Hypothalamus (tissue), 51 donors: ENCODE measurements at places on chromosomes 7 and 10.

DNA sequence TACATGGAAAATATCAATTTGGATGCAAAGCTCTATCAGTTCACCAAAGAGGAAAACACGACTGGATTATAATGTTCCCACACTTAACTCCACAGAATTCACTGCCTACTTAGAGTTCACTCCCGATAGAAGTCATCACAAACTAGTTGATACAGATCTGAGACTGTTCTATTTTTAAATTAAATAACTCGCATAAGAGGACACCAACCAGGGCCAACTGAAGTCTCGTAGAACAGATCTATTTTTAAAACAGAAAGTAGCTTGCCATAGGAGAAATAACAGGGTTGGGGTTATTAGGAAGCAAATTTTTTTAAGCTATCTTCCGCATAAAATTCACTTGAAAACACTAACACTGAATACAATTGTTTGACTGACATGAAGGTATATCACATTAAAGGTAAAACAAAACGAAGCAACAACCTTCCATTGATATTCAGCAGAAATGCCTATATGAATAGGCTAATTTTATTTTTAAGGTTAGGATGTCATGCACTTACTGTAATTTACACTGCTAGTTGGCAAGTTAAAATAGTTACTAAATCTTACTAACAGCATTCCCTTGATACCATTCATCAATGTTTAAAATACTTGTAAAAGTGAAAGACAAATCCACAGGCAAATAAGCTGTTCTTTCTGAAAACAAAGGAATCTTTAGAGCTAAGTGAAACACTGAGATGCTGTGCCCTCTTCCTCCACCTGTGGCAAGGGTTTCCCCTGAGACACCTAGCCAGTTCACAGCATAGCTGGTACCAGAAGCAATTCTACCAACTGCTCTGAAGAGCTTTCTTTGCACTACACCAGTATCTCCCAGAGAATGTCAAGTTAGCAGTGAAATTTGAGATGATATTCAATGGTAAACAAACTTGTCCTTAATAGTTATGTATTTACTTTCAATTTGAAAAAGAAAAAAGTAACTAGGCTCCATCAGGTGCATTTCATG lies 186.7 kb upstream of the ANK3 start:
- no peak for DNase-seq

DNA sequence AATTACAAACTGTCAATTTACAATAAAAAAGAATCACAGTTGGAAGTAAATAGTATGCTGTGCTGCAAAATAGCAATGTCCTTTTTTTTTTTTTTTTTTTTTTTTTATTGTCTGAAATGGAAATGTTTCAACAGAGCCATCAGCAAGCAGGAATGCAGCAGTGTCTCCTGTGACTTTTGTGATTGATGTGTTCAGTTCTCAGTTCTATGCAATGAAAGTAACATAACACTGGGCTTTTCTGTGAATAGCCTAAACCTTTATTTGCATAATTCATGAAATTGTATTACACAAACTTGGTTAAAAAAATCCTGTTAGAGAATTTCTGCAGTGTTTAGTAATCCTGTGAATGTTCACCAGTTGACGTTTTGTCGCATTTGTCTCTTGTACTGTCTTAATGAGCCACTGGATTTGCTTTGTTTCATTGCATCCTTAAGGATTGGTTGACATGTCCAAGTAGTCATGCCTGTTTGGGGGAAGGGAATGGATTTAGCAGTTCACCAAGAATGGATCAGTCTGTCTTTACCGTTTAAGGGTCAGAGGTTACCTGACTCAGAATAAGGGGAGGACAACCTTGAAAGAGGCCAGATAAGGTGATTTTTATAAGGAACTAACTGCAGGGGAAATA lies 192.7 kb downstream of the MLLT10 start:
- DNase-seq: no peak

DNA sequence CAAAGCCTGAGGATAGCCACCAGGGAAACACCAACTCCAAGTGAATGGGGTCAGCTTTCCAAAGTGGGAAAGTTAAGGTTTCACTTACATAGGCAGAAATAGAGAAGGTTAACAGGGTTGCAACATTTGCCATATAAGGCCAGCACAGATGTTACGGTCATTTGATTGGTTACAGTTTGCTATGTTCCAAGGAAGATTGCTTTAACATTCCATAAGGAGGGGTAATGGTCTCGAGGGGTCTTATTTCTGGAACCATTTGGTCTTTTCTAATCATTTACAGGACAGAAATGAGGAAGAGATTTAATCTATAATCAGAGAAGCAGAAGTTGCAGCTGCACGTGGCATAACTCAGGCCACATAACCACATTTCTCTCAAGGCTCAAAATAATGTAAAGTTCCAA lies 679.4 kb upstream of the C7orf33 start:
- DNase-seq: no peak

- DNase-seq: no peak
Measured at GRCh38 chr10:124599588-124600050, 138.0 kb downstream of the LHPP start.

- DNase-seq: no peak
Measured at GRCh38 chr7:2807845-2808772, 36.0 kb downstream of the GNA12 start.

DNA sequence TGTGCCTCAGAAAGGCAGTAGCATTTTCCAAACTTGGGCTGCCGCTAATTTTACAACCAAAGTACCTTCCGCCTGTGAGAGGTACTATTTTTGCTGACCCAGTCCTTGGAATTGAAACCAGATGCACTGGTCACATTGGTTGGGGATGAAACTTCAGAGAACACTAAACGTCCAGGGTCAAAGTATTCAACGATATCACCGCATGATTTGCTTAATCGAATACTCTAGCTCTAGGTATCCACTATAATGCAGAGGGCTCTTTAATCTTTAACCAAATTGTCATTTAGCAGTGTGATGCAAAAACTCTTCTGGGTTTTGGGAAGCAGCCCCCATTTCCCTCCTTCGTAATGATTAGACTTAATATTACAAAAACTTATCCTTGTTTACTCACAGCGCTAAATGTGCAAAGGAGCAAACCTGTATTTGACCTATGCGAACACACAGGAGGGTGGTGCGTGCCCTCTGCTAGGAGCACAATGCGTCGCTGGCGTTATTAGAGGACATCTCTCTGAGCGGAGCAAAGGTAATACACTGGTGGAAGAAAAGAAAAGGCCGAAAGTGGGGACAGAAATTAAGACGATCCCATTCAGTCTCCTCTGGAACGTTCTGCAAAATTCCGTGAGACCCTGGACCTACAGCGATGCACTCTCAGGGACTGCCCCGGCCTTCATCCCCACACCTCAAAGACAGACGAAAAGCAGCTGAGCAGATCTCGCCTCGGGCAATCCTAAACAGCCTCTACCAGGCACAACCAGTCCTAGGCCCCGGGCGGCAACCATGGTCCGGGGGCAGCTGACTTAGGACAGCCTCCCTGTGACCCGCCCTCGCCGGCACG lies 916 bp upstream of the EEPD1 start:
- no peak for DNase-seq

- DNase-seq: no peak
Measured at GRCh38 chr10:69367469-69367868, 49.2 kb downstream of the TACR2 start.

DNA sequence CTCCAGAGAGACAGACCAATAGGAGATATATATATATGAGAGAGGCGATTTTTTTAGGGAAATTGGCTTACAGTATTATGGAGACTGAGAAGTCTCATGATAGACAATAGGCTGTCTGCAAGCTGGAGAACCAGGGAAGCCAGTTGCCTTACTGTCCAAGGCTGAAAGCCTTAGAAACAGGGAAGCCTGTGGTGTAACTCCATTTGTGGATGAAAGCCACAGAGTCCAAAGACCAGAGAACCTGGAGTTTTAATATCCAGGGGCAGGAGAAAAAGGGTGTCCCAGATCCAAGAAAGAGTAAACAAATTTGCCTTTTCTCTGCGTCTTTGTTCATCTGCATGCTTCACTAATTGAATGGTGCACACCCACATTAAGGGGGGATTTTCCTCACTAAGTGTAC lies 71.6 kb upstream of the TEX47 start:
- DNase-seq: no peak

DNA sequence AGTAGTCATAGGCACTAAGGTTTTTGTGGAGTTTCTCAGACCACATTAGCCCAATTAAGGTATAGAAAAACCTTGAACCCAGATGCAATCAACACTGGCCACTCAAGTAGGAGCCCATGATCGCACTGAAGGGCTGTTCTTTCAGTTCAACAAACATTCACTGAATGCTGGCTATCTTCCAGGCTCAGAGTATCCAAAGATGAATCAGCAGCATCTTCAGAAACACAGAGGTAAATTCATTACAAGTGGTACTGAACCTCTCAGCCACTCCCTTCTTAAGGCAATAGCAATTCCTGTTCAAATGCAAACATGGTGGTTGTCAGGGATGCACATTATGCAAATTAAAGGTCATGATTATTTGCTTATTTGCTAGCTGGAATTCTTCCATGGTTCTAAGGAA lies 17.1 kb downstream of the KCNK18 start:
- DNase-seq: no peak

- DNase-seq: no peak
Measured at GRCh38 chr10:7969623-7970022, 84.9 kb upstream of the GATA3 start.

- DNase-seq: no peak
Measured at GRCh38 chr7:137196648-137197047, 146.9 kb downstream of the PTN start.

- DNase-seq: no peak
Measured at GRCh38 chr10:116141246-116141645, 131.8 kb downstream of the GFRA1 start.

- no peak for DNase-seq
Measured at GRCh38 chr7:95429241-95429990, 5.4 kb downstream of the PON2 start.

GRCh38 chr7:75662579-75663301 lies 76.0 kb downstream of the HIP1 start:
- DNase-seq: no peak

DNA sequence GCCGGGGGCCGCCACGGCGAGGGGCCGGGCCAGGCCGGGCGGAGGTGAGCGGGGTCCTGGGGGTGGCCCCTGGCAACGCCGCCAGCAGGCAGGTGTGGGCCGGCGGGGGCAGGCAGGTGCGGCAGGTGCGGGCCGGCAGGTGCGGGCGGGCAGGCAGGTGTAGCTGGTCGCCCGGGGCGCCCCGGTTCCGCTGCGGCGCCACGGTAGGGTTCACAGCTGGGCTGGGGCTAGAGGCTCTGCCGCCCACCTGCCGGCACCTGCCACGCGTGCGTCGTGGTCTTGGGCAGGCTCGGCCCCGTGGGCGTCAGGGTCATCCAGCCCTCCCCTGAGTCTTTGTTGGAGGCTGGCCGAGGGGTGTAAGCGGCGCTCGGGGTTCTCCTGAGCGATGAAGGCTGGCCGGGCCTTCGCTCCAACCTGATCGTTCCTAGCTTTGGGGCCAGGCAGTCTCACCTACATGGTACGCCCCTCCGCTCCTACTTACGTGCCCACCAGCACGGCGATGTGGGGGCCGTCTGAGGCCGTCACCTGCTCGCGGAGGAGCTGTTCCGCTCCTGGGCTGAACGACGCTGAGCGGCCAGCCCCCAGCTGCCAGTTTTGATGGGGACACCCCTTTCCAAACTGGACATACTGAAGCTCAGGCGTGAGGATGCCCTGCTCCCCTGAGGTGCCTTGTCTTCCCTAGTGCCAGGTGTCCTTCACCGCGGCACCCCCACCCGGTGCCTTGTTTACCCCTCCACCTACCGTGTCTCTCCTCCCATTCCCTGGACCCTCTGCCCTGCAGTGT lies 493 bp downstream of the ZMIZ2 start:
- DNase-seq: no peak

DNA sequence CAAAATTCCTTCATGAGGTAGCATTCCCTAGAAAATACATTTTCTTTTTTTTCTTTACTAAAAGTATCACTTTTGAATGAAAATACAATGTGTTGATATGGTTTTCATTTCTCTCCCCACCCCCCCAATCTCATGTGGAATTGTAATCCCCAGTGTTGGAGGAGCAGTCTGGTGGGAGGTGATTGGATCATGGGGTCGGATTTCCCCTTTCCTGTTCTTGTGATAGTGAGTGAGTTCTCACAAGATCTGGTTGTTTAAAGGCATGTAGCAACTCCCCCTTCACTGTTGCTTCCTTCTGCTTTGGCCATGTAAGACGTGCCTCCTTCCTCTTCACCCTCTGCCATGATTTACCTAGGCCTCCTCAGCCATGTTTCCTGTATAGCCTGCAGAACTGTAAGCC lies 790.3 kb upstream of the KCND2 start:
- no peak for DNase-seq

- DNase-seq: no peak
Measured at GRCh38 chr7:4880218-4880617, 3.3 kb downstream of the RADIL start.

DNA sequence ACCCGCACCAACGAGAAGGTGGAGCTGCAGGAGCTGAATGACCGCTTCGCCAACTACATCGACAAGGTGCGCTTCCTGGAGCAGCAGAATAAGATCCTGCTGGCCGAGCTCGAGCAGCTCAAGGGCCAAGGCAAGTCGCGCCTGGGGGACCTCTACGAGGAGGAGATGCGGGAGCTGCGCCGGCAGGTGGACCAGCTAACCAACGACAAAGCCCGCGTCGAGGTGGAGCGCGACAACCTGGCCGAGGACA lies 1.6 kb downstream of the VIM start:
- no peak for DNase-seq

- DNase-seq: no peak
Measured at GRCh38 chr10:62996516-62996915, 136.6 kb upstream of the NRBF2 start.

GRCh38 chr10:48496105-48496830 lies 108.6 kb downstream of the ARHGAP22 start:
- DNase-seq: no peak

- DNase-seq: no peak
Measured at GRCh38 chr7:127447326-127447945, 54.9 kb upstream of the ZNF800 start.

DNA sequence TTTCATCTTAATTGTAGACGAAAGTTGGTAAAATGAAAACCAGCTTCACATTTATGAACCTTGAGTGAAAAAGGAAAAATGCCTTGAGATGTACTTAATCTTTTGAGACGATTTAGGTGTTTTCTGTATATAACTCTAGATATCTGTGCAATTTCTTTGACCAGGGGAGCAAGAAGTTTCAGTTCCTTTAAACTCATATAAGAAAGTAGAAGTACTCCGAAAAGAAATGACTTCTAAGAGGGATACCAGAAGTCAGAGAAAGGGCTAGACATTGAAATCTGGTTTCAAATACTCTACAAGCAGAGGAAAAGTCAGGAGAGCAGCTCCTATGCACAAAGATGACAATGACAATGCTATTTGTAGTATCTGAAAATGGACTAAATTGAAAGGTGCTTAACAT lies 303.7 kb downstream of the BAMBI start:
- no peak for DNase-seq

GRCh38 chr10:48227213-48227612 lies 47.3 kb downstream of the FRMPD2 start:
- no peak for DNase-seq

- DNase-seq: peak; percentile 33
Measured at GRCh38 chr10:124043310-124044142, 49.9 kb downstream of the CHST15 start.

GRCh38 chr10:60424971-60425370 lies 35.3 kb upstream of the ANK3 start:
- DNase-seq: no peak
